Kidney (tissue), 22 donors: ENCODE measurements at places on chromosomes 16 and 17. TPM values are rescaled to one million over a fixed set of nuclear protein-coding genes. Genes with fewer than 3 reads are reported as not detected.

GRCh38 chr17:29089601-29090044 is 46.7 kb downstream of the PIPOX start:
- DNase-seq, result no peak

GRCh38 chr17:50346313-50347116 is 589 bp downstream of the XYLT2 start:
- DNase-seq, result peak; percentile 51

GRCh38 chr17:53391197-53391596 is 431.5 kb upstream of the KIF2B start:
- DNase-seq, result no peak

DNA sequence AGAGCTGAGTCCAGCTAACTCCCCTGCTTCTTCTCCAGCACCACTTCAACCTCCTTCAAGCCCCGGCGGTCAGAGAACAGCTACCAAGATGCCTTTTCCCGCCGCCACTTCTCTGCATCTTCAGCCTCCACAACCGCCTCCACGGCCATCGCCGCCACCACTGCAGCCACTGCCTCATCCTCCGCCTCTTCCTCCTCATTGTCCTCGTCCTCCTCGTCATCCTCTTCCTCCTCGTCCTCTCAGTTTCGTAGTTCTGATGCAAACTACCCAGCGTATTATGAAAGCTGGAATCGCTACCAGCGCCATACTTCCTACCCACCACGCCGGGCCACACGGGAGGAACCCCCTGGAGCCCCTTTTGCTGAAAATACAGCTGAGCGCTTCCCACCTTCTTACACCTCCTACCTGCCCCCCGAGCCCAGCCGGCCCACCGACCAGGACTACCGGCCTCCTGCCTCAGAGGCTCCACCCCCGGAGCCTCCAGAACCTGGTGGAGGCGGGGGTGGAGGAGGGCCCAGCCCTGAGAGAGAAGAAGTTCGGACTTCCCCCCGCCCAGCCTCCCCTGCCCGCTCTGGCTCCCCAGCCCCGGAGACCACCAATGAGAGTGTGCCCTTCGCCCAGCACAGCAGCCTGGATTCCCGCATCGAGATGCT is 7.1 kb downstream of the SETD1A start:
- DNase-seq, result no peak

VTN gene
- 3.5 TPM for polyA plus RNA-seq

DNA sequence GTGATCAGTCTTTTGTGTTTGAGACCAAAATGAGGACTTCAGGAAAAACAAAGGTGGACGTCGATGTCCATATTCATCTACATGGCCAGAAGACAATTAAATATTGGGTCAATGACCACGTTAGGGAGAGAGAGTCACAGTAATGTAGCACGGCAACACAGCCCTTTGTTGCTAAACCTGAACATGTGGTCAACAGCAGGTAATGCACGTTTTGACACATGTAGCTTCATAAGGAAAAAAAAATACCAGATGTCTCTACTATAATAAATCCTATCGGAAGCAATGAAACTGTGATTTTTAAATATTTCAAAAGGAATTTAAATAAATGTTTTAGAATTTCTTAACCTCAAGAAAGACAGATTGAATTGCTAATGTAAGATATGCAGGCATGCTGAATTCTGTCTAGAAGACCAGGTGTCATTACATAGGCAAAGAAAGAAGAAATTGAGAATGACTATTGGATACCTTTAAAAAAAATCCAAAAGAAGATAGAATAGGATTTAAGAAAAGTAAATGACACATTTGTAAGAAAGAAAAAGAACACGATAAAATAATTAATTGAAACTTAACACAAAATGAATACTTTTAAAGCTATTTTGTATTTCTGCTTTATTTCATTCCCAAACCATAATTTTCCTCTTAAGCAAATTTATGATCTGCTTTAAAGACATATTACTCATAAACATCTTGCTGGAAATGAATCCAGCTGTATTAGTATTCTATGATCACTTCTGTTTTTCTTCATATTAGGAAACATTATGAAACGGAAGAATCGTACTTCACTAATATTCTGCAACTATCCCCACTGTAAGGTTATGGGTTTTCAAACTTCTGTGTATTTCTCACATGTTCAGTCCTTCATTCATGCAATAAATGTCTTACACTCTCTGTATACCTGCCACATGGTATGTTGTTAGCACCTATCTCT is 30.1 kb downstream of the ABCA8 start:
- no peak for DNase-seq

LPO gene
- not detected for polyA plus RNA-seq

DNA sequence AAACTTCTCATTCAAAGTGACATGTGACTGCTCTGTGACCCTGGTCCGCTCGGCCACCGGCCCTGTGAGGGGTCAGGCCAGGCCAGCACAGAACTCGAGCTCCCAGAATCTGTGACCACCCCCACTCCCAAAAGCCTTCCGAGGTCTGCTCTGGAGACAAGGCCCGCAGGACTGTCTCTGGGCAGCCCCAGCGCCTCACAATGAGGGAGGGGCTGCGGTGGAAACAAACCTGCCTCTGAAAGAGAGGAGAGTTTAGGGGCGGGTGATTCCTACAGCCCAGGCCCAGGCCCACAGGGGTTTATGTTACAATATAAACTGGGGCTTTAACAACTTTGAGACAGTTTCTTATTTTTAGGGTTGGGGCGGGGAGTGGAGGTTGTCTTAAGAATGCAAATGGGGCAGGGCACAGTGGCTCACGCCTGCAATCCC is 19.9 kb downstream of the IGFBP4 start:
- peak; percentile 78 for DNase-seq

COX6A2 gene
- 5.5 TPM for polyA plus RNA-seq

- no peak for DNase-seq
Measured at GRCh38 chr17:52827526-52827925, 669.0 kb upstream of the CA10 start.

GRCh38 chr17:609232-609810 is 105.3 kb downstream of the VPS53 start:
- DNase-seq, result no peak

- peak; percentile 59 for DNase-seq
Measured at GRCh38 chr17:77330602-77331081, 189.9 kb downstream of the SEC14L1 start.
